ENCODE measurements at places on chromosomes 6 and 20. TPM values are rescaled to one million over a fixed set of nuclear protein-coding genes. Genes with fewer than 3 reads are reported as not detected.

- H3K4me1 ChIP-seq, result no peaks in the 10 kb centered on the region
- no peak overlapping the region for H3K4me3 ChIP-seq
- H3K36me3 ChIP-seq, result no peaks in the 10 kb centered on the region
- no peak overlapping the region for H3K27ac ChIP-seq
These were observed 126.5 kb upstream of the FOXO3 start for GRCh38 chr6:108434222-108434621.

DNA sequence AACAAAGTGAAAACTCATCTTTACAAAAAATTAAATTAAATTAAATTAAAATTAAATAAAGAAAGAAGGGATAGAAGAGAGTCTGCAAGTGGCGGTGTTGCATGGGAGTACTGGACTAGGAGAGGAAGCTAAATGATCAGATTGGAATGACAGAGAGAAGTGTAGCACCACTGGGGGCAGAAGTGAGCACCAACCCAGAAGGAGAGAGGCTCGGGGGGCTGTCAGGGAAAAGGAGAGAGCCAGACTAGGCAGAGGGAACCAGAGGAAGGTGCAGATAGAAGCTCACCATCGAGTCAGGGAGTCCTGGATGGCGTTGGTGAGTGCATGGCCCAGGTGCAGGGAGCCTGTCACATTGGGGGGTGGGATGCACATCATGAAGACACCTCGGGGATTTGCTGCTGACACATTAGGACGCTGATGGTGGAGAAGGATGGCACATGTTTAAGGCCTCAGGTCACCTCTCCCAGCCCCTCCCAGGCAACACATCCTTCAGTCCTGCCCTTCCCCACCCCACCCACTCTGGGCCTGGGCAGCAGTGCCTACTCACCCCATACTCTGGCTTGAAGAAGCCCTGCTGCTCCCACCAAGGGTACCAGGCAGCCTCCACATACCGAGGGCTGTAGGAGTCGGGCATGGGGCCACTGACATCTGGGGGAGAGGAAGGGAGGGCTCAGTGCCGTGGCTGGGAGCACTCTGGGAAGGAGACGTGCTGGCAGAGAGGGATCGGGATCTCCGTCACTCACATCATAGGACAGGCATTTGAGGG, 4.0 kb downstream of the VARS1 start:
- H3K4me3 ChIP-seq, result no peak overlapping the region
- no peak for DNase-seq
- H3K27me3 ChIP-seq, result no peaks in the 10 kb centered on the region
- H3K27ac ChIP-seq, result no peak overlapping the region
- H3K36me3 ChIP-seq, result peaks cover 4% of the 10 kb centered on the region
- peaks cover 19% of the 10 kb centered on the region for H3K4me1 ChIP-seq

- peaks cover 49% of the 10 kb centered on the region for H3K4me1 ChIP-seq
- peak overlapping the region; percentile 71 for H3K27ac ChIP-seq
- H3K36me3 ChIP-seq, result peaks cover 13% of the 10 kb centered on the region
- H3K27me3 ChIP-seq, result no peaks in the 10 kb centered on the region
These were observed 1.0 kb downstream of the NSFL1C start for GRCh38 chr20:1465470-1466210.

The ARFGEF3 gene
- total RNA-seq, result 1.1 TPM

GRCh38 chr6:19830171-19830570, 7.0 kb upstream of the ID4 start:
- DNase-seq, result no peak
- no peaks in the 10 kb centered on the region for H3K27me3 ChIP-seq
- H3K27ac ChIP-seq, result no peak overlapping the region
- no peaks in the 10 kb centered on the region for H3K36me3 ChIP-seq
- H3K4me3 ChIP-seq, result no peak overlapping the region

DNA sequence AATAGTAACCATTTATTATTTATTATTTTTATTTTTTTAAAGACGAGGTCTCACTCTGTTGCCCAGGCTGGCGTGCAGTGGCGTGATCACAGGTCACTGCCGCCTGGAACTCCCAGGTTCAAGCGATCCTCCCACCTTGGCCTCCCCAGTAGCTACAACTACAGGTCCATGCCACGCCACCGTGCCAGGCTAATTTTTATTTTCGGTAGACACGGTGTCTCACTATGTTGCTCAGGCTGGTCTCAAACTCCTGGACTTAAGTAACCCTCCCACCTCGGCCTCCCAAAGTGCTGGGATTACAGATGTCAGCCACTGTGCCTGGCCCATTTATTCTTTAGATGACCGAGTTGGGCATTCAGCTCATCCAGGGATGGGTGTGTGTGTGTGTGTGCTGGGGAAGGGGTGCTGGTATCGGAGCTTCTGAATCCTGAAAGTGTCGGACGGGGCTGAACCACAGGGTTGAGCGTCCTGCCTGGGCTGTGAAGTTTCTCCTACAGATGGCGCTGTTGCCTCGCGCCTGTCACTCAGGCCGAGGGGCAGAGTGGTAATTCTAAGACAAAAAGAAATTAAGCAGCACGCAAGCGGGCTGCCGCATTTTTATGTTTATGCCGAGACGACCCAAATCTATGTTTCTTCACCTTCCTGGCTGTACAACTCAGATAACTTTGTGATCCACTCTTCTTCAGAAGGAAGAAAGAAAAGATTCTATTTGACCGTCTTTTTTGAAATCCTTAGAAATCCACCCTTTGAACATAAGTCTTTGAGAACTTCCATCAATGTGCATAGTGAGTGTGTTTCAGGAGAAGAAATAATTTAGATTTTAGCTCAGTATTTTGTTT, 252.8 kb downstream of the CDH26 start:
- H3K4me1 ChIP-seq, result no peaks in the 10 kb centered on the region
- DNase-seq, result no peak
- H3K36me3 ChIP-seq, result no peaks in the 10 kb centered on the region

DNA sequence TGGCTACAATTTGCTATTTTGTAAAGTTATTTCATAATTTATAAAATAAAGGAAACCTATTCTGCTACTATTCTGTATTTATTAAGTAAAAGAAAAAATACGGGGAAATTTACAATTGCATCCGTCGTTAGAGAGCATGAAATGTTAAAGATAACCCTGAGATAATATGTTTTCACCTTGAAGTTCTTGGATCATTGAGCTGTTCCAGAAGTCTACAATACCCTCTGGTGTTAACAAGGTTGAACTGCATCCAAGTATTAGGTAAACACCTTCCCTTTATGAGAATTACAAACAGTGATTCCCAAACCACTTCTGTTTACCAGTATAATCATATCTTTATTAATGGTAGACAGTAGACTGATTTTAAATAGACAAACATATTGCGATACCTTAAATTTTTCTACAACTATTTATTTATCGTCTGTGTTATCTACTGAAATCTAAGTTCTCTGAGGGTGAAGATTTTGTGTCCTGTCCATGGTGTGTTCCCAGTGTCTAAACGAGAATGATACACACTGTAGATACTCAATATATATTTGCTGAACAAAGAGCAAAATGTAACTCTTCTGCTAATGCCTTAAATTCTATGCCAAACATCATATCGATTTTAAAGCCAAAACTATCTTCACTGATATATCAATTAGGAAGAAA, 28.2 kb downstream of the TBC1D32 start:
- no peaks in the 10 kb centered on the region for H3K36me3 ChIP-seq
- H3K27ac ChIP-seq, result no peak overlapping the region
- no peaks in the 10 kb centered on the region for H3K27me3 ChIP-seq
- H3K4me3 ChIP-seq, result no peak overlapping the region
- DNase-seq, result no peak

DNA sequence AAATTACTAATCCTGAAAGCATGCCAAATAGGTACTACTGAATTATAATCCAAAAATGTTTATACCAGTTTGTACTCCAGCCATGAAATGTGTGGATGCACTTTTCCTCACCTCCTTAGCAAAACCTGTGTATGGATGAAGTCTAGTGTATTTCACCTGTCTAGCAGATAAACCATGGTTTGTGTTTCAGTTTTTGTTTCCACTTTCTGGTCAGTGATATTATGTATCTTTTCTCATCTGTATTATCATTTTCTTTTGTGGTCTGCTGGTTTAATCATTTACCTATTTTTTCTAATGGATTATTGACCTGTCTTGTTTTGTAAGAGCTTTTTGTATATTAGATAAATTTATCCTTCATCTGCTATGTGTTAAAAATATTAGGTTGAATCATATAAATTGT, 41.0 kb upstream of the TMEM217 start:
- H3K4me3 ChIP-seq, result no peak overlapping the region
- H3K4me1 ChIP-seq, result no peaks in the 10 kb centered on the region
- no peak for DNase-seq

- no peaks in the 10 kb centered on the region for H3K27me3 ChIP-seq
- no peaks in the 10 kb centered on the region for H3K4me1 ChIP-seq
- no peak overlapping the region for H3K27ac ChIP-seq
- H3K4me3 ChIP-seq, result no peak overlapping the region
- H3K36me3 ChIP-seq, result no peaks in the 10 kb centered on the region
- no peak for DNase-seq
These were observed 241.8 kb upstream of the MMS22L start for GRCh38 chr6:97524811-97525210.

DNA sequence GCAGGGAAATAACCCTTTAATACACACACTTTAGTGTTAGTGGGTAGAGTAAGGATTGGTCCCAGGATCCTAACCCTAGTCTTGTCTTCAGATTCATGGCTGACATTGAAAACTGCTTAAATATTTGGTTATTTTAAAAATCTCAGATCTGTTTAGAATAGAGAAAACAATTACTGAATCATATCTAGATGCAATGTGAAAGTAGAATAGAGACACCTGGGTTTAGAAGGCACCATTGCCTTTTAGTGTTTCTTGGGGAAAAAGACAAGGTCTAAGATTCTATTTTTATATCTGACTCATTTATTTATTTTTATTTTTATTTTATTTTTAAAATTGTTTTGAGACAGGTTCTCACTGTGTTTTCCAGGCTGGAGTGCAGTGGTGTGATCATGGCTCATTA, 6.0 kb downstream of the DDX43 start:
- H3K4me1 ChIP-seq, result no peaks in the 10 kb centered on the region
- no peak overlapping the region for H3K4me3 ChIP-seq
- no peak for DNase-seq
- no peaks in the 10 kb centered on the region for H3K27me3 ChIP-seq

The GPX5 gene
- total RNA-seq, result not detected

The ATP9A gene
- total RNA-seq, result 54.4 TPM

The INSM1 gene
- total RNA-seq, result not detected

The BACH2 gene
- 6.1 TPM for total RNA-seq

The LY6G6F gene
- not detected for total RNA-seq

The CGA gene
- total RNA-seq, result not detected

The BIRC7 gene
- not detected for total RNA-seq

DNA sequence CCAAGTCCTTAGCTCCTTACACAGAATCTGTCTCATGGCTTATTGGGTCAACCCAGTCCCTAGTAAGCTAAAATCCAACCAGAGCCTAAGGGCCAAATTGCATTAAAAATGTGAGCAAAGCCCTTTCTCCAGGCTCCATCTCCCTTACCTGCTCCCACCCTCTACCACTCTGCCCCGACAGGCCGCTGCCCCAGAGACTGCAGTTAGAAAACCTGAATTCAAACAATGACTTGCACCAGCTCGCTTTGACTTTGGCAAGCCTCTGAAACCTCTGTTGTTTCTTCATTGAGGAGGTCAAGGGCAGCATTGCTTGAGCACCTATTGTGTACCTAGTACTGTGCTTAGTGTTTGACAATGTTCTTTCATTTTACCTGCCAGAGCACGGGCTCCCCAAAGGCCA, 188.1 kb upstream of the PMEPA1 start:
- H3K4me1 ChIP-seq, result no peaks in the 10 kb centered on the region
- no peak overlapping the region for H3K27ac ChIP-seq
- H3K27me3 ChIP-seq, result no peaks in the 10 kb centered on the region
- no peaks in the 10 kb centered on the region for H3K36me3 ChIP-seq
- no peak overlapping the region for H3K4me3 ChIP-seq
- DNase-seq, result no peak

DNA sequence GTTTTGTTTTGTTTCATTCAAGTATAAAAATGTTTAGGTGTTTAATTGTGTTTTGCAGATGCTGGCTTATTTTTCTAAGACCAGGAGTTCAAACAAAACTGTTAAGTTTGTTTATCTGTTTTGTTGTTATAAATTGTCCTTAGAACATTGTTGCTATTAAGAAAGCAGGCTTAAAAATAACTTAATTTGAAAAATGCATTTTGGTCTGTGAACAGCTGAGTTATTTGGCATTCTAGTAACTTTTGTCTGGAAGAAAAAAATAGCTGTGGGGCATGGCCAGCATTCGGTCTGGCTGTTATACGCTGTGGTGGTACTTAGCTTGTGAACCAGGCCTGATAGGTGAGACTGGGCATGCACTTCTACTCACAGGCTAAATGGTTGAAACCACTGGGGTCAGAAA, 37.8 kb downstream of the SLX4IP start:
- no peak for DNase-seq
- peak overlapping the region; percentile 60 for H3K27ac ChIP-seq
- no peaks in the 10 kb centered on the region for H3K36me3 ChIP-seq
- no peak overlapping the region for H3K4me3 ChIP-seq

The CST2 gene
- total RNA-seq, result not detected

GRCh38 chr6:139308286-139308916, 16.6 kb upstream of the TXLNB start:
- no peaks in the 10 kb centered on the region for H3K4me1 ChIP-seq
- H3K4me3 ChIP-seq, result no peak overlapping the region
- H3K36me3 ChIP-seq, result no peaks in the 10 kb centered on the region

DNA sequence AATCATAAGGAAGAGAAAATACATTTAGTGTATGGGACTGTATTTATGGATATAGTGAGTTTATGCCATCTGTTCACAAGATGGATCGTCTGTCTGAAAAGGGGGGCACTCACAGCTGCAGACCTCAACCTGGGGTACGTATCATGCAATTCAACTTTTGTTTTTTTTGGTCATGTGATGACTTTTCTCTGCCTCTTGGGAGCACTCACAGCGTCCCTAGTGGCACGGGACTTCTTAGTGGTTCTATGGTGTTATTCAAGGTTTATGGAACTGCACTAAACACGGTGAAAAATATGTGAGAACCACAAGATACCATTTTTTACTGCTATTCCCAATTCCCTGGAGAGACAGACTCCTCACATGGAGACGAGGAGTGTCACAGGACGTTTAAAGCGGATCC, 60.4 kb upstream of the MPC1 start:
- H3K4me1 ChIP-seq, result no peaks in the 10 kb centered on the region
- no peak overlapping the region for H3K4me3 ChIP-seq
- DNase-seq, result no peak
- no peak overlapping the region for H3K27ac ChIP-seq

GRCh38 chr6:21666853-21667681, 73.5 kb downstream of the SOX4 start:
- H3K4me1 ChIP-seq, result peaks cover 5% of the 10 kb centered on the region
- no peaks in the 10 kb centered on the region for H3K36me3 ChIP-seq
- DNase-seq, result no peak

The HTR1B gene
- 5.9 TPM for total RNA-seq

All from thoracic aorta (tissue), 2 donors.